ENCODE measurements at places on chromosomes 4 and X.

DNA sequence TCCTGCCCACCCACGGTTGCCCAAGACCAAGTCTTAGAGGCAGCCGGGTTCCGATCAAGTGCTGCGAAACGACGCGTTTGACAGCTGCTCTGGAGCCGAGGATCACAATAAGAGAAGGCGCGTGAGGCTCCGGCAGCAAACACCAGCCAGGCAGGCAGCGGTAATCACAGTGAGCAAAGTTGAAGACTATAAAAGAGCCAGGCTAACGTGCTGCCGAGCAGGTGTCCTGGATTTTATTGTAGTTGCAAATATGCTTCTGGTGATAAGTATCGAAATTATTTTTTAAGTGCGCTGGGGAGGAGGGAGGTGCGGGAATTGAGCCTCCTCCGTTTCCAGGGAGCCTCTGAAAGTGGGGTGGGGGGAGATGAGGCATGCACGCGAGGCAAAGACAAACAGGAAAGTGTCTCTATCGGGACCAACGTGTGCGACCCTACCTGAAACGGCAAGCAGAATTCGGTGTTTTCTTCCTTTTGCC is 590 bp downstream of the GABRA2 start:
- DNase-seq = no peak

GRCh38 chr4:168082379-168082778 is 10.0 kb upstream of the ANXA10 start:
- DNase-seq = no peak

- DNase-seq = no peak
These were observed 253.6 kb downstream of the CBLL2 start for GRCh38 chrX:22526339-22526738.

- no peak for DNase-seq
These were observed 151.5 kb downstream of the VEGFC start for GRCh38 chr4:176641237-176641636.

- no peak for DNase-seq
These were observed 57.4 kb downstream of the CCSER1 start for GRCh38 chr4:90184560-90184959.

Data from NCI-H748 treated with DMSO at 0.1 percent for 48 hours (cell line).